Activated B cell treated with CpG ODN at 0.5 μM for 24 hours (primary cell): ENCODE measurements at places on chromosomes 3 and 15. TPM values are rescaled to one million over a fixed set of nuclear protein-coding genes. Genes with fewer than 3 reads are reported as not detected.

The TMEM212 gene
- total RNA-seq, result not detected in 2 replicates

The WDR73 gene
- total RNA-seq, result 34.9 and 38.9 TPM in 2 replicates

The RASL12 gene
- not detected in 2 replicates for total RNA-seq

DNA sequence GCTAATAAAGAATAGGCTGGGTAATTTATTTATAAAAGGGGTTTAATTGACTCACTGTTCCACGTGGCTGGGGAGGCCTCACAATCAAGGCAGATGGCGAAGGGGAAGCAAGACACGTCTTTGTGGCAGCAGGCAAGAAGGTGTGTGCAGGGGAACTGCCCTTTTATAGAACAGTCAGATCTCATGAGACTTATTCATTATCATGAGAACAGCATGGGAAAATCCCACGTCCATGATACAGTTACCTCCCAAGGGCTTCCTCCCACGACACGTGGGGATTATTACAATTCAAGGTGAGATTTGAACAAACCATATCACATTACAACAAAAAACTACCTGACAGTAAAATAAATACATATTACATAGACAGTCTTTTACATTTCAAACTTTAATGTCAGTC lies 414.9 kb downstream of the NAALADL2 start:
- no peaks in the 10 kb centered on the region for H3K27me3 ChIP-seq
- DNase-seq, result no peak
- no peak overlapping the region for H3K4me3 ChIP-seq
- no peak overlapping the region for H3K27ac ChIP-seq

DNA sequence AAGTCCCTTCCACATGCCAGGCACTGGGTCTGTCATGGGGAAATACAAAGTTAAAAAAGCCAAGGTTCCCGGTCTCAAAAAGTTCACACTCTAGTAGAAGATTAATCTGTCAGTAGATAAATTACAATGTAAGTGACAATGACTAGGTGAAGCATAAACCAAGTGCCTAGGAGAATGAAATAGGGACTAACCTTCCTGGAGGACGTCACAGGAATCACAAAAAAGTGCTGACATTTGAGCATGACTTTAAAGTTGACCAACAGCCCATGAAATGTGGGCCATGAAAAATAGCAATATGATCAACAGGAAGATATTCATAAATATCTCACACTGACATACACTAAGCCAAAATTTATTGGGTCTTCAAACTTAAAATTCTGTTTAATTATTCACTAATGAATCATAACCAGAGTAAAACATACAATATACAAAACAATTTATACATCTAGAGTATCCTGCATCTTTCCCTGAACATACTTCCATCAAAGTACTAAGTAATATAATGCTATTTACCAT lies 20.0 kb downstream of the COPS2 start:
- no peaks in the 10 kb centered on the region for H3K27me3 ChIP-seq
- no peak overlapping the region for H3K4me3 ChIP-seq
- DNase-seq, result no peak

DNA sequence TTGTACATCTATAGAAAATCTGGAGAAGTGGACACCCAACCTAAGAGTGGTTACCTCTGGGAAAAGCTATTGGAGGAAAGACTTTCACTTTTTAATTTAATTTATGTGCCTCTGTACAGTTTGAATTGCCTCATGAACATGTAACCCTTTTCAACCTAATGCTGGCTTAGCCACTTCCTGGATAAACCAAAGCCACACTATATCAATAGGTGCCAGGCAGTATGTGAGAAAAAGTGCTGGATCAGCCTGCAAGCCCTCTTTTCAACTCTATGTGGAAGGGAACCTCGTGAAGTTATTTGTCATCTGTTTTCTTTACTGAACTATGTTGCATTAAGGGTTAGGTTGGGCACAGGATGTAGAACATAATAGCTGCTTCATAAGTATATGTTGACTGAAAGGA lies 9.3 kb upstream of the TOPAZ1 start:
- H3K27me3 ChIP-seq, result peaks cover 10% of the 10 kb centered on the region
- no peak overlapping the region for H3K4me3 ChIP-seq

- H3K4me1 ChIP-seq, result no peaks in the 10 kb centered on the region
- H3K36me3 ChIP-seq, result no peaks in the 10 kb centered on the region
- no peaks in the 10 kb centered on the region for H3K27me3 ChIP-seq
- no peak overlapping the region for H3K27ac ChIP-seq
- no peak overlapping the region for H3K4me3 ChIP-seq
Measured at GRCh38 chr15:96303503-96304056, 26.9 kb upstream of the NR2F2 start.
